GM12891 (cell line): ENCODE measurements at places on chromosomes 16 and 17.
A peak's percentile ranks its signal among the peaks of the same experiment; 100 is the strongest.

- DNase-seq: no peak
Measured at GRCh38 chr17:17402558-17402957, 74.2 kb upstream of the MED9 start.

DNA sequence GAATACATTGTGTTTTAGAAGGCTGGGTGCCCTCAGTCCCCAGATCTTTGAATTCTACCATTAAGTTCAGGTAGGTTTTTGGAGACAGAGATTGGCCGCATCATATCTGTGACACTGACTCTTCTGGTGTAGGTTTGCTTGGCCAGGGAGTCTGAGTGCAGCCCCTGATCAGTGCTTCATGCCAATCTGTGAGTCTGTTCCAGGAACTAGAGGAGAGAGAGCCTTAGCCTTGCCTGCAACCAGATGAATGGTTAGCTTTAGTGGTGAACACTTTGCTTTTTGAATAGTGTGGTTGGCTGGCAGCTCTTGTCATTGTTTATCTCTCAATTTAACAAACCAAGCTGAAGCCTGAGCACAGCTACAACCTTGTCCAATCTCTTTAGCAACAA lies 87.8 kb downstream of the PLXDC1 start:
- DNase-seq: no peak

- DNase-seq: no peak
Measured at GRCh38 chr16:57693550-57693949, 1.1 kb upstream of the DRC7 start.

DNA sequence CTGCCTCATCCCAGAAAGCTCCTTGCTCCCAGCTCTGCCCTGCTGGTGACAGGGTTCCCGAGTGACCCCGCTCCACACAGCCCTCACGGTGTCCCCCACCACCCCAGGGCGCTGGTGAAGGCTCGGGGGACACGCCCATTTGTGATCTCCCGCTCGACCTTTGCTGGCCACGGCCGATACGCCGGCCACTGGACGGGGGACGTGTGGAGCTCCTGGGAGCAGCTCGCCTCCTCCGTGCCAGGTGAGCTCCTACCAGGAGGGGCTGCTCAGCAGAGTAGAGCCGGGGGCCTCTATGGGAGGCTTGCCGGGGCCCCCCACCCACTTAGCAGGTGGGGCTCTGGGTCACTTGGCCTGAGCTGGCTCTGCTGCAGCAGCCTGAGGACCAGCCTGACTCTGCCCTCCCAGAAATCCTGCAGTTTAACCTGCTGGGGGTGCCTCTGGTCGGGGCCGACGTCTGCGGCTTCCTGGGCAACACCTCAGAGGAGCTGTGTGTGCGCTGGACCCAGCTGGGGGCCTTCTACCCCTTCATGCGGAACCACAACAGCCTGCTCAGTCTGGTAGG lies 11.2 kb downstream of the GAA start:
- DNase-seq: no peak

GRCh38 chr17:11251561-11252107 lies 10.6 kb downstream of the SHISA6 start:
- no peak for DNase-seq

DNA sequence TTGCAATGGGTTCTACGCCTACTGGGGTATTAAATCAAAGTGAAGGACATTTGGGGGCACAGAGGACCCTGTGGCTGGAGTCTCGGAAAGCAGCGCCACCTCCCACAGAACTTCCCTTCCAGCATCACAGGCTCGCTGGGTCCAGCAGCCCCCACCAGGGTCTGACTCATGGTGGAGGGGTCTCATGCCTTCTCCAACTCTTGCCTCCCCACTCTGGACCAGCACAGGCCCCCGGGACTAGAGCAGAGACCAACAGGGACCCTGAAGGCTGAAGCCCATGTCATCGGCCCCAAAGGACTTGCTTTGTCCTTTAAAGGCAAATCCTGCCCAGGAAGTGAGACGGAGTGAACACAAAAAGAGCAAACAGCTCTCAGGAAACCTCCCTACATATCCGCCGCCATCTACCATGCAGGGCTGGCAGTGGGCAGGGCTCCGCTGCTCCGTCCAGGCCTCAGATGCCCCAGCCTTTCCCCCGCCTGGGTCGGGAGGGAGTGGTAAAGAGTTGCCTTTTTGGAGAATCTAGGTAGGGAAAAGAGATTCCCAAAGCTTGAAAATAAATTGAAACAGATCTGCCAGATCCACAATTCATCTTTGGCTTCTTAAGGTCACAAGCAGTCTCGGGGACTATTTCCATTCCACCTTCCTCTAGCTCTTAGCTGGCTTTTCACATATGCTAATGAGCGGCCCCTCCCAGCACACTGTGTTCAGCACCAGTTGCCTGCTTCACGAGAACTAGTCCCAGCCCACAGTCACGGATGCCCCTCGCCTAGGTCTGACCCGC lies 2.1 kb upstream of the GPRC5C start:
- no peak for DNase-seq

DNA sequence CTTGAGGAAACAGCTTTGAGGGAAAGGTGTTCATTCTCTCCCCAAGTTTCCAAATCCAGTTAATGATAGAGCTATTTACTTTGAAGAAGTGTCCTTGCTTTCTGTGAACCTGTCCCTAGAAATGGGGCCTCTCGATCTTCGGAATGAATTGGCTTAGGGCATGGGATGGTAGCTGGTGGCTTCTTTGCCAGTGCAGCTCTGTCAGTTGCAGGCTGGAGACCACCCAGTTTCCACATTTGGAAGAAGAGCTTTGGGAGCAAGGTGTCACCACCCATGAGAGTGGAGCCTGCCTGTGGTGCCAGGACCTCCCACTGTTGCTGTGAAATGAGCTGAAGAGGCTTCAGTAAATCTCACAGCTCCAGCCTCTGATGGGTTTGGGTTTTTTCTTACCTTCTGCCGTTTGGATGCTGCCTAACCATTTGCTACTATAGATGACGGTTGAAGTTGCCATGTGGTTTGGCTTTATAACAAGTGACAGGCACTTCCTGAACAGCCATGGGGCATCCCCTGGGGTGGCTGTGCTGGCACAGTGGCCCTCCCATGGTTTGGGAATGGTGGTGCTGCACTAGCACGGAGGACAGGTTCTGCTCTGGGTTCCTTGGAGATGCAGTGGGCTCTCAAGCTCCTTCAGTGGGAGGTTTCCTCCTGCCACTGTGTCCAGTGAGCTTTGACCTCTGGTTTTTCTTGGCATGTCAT lies 19.5 kb upstream of the SLC5A10 start:
- no peak for DNase-seq

GRCh38 chr17:48310748-48311213 lies 119.2 kb downstream of the SKAP1 start:
- no peak for DNase-seq

DNA sequence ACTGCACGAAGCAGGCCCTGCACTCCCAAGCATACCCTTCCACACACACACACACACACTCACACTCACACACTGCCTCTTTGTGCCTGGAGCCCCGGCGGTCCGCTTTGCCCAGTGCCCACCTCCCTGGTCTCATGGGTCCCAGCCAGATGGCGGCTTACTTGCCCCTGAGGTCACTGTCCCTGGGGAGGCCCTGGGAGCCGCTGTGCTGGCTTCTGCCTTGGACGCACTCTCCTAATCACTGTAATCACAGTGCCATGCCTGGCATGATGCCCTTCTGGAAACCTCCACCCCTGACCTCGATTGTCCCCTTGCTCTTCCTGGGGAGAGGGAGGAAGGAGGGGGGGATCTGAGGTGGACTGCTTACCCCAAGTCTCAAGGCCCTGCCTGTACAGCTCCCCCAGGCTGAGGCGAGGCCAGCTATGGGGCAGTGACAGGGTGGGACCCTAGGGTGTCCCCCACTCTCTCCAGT lies 36.0 kb downstream of the ARHGAP23 start:
- no peak for DNase-seq

DNA sequence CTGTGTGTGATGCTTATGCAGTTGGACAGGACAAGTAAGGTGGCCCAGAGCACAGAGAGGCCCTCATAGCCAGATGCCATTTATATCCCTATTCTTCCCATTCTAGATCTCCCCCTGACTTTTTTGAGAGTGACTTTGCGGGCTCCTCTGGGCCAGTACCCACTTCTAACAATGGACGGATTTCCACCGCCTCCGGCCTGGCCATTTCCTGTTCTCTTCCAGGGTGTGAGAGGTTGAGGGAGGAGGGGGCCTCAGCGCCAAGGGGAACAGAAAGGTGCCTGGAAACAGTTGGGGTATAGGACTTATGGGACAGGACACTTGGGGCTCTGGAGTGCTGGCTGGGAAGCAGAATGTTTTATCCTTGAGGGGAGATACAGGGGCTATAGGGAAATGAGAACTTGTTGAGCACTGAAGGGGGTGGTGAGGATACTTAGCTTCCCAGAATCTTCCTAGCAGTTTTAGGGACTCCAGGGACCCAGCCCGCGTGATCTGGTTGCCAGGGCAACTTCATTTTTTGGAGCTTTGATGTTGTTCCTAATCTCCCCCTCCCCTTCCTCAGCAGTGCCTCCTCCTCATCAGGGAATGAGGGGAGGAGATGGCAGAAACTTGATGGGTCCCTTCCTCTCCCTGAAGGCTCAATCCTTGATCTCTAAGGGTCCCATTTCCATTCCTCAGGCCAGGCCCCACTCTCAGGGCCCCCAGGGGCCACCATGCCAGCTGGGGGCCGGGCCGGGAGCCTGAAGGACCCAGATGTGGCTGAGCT lies 3.6 kb downstream of the TAOK2 start:
- DNase-seq: no peak

- no peak for DNase-seq
Measured at GRCh38 chr17:28100251-28100650, 57.8 kb downstream of the NLK start.

GRCh38 chr16:20868890-20869289 lies 31.3 kb downstream of the DCUN1D3 start:
- no peak for DNase-seq

GRCh38 chr17:834136-834535 lies 52.0 kb downstream of the MRM3 start:
- DNase-seq: no peak

- DNase-seq: no peak
Measured at GRCh38 chr17:75267153-75267410, 3.9 kb downstream of the MIF4GD start.

- DNase-seq: no peak
Measured at GRCh38 chr17:8859027-8859803, 8.3 kb downstream of the PIK3R6 start.

- DNase-seq: no peak
Measured at GRCh38 chr16:47966325-47966724, 189.5 kb downstream of the ABCC12 start.

GRCh38 chr17:42279776-42280630 lies 3.8 kb upstream of the STAT5B start:
- DNase-seq: no peak

GRCh38 chr16:10338426-10338825 lies 47.4 kb upstream of the ATF7IP2 start:
- no peak for DNase-seq

DNA sequence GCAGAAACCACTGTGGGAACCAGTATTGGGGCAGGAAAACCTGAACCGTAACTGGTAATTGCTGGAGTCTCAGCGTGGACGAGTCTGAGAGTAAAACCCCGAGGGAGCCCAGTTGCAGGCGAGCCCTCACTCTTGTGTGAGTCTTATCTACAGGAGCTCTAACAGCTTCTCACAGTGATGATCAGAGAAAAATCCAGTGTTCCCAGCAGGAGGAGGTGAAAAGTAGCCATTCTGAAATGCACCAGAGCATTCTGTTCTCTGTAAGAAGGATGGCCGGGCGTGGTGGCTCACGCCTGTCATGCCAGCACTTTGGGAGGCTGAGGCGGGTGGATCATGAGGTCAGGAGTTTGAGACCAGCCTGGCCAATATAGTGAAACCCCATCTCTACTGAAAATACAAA lies 161.2 kb downstream of the COPRS start:
- DNase-seq: no peak

GRCh38 chr17:54007855-54008254 lies 185.1 kb downstream of the KIF2B start:
- DNase-seq: no peak

- no peak for DNase-seq
Measured at GRCh38 chr17:4544951-4545216, 10.3 kb downstream of the MYBBP1A start.

GRCh38 chr16:21302454-21302853 lies 24.4 kb upstream of the CRYM start:
- no peak for DNase-seq

GRCh38 chr16:67413978-67414911 lies 2.0 kb downstream of the ZDHHC1 start:
- DNase-seq: no peak

- DNase-seq: no peak
Measured at GRCh38 chr17:12745486-12745885, 43.8 kb upstream of the ARHGAP44 start.

DNA sequence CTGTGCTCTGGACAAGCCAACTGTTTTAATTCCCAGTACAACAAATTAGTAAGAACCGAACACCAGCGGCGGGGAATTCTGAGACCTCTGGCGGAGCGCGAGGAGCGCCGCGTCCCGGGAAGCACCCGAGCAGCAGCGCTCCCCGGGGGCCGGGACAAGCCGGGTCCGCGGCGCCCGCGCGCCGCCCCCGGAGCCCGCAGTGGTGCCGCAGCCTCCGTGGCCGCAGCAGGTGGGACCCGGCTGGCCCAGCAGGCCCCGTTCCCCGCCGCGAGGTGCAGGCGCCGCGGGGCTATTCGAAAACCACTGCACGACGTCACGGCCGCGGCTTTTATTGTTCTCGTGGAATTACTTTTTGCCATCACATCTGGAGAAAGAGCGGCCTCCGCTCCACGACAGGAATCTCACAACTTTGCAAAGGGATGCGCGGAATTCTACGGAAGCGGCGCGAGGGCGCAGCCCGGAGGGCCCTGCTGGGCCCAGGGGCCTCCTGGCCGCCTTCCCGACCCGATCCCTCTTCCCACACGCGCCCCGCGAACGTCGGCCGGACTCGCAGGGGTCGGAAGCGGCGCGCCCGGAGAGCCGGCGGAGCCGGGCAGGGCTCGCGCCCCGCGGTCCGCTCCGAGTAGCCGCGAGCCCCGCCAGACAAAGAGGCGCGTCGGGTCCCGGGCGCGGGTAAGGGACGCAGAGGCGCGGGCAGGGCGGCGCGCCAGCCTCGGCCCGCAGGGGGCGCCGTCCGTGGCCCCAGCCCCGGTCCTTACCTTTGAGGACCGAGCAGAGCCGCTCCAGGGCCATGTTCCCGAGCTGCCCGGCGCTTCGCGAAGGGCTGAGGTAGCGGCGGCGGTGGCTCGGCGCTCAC lies 696 bp downstream of the NETO2 start:
- peak; percentile 74 for DNase-seq
